ENCODE measurements at places on chromosomes 6 and 20.

- peak; percentile 17 for DNase-seq
These were observed 838 bp downstream of the AHCY start for GRCh38 chr20:34302312-34302722.

- DNase-seq, result no peak
These were observed 100.7 kb downstream of the SGK1 start for GRCh38 chr6:134217105-134217797.

DNA sequence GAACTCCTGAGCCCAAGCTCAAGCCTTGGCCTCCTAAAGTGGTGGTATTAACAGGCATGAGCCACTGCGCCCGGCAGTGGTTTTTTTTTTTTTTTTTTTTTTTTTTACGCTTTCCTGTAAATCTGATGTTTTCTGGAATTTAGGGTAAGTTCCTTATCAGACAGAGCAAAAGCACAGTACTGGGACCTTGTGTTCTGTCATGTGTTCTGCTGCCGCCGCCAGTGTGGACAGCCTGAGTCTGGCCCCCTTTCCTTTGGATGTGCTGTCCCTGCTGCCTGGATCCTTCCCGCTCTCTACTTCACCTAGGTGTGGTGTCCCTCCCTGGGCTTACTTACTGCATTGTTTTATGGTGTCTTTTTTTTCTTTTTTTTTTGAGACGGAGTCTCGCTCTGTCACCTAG, 11.7 kb downstream of the DNMT3B start:
- no peak for DNase-seq

DNA sequence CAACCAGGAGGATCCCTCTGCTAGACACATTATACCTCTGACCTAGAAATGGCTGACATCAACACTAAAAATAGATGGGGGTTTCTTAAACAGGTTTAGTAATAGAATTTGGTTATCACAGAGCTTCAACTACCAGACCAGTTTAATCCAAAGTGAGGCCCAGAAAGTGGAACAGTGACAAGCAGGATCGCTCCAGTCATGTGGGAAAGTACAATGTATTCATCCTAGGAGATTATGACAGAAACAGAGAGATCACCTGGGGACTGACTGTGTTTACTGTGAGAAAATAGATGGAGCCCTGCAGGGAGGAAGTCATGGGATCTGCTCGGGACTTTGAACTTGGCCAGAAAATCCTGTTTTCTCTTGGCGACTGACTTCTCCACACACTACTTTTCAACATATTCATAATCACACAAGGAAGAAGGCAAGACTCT, 238.7 kb upstream of the SOX4 start:
- no peak for DNase-seq

- no peak for DNase-seq
These were observed 34.9 kb upstream of the MTHFD1L start for GRCh38 chr6:150830439-150831165.

DNA sequence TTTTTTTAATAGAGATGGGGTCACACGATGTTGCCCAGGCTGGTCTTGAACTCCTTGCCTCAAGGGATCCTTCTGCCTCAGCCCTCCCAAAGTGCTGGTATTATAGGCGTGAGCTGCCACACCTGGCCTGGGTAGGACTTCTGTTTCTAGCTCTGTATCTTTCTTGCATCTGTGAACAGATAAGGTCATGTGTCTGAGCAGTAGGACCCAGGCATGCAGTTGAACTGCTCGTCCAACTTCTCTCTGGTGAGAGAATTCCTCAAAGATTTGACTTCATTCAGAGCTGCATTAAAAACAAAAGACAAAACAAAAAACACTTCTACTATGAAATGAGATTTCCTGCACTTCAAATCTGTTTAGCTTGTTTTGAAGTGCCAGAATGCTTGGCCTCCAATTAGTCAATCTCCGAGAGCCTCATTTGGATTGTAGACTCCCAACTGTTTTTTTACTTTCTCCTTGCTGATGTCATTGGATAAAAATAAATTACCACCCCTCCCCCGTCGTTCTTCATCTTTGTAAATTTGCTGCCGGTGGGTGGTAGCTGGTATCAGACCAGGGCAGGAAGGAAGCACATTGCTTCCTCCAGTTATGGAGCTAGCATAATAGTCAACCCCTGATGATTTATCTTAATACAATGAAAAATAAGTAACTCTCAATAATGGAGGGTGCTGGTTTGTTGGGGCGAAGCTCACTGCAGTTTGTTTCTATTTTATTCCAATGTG, 17.6 kb downstream of the CD109 start:
- no peak for DNase-seq

- DNase-seq, result peak; percentile 62
These were observed 41.7 kb downstream of the TMEM242 start for GRCh38 chr6:157281570-157281969.

- DNase-seq, result peak; percentile 79
These were observed 69.2 kb downstream of the PLEKHG1 start for GRCh38 chr6:150668900-150669302.

DNA sequence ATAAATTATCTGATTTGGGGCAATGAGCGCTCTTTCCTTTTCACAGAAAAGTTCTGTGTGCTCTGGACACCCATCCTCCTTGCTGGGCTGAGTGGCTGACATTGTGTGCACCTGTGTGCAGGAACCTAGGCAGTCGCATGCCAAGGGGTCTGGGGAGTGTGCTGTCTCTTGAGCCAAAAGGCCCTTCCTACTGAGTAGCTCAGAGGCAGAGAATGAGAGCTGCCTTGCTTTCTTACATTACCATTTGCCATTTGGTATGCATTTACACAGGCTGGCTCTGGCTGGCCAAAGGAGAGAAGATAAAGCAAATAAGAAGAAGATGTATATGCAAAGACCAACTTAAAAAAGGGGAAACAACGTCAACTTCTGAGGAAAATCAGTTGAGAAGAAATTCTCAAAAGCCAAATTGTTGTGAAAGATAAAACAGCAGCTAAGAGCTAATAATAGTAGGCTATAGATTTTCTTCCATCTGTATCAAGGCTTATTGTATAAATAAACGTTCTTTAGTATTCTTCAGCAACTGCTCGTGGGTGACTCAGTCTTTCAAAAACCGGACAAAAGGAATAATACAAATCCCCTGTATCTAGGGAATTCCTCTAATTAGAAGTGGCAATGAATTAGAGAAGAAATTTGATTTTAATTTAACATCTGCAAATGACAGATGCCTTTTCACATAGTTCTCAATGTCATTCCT, 121.9 kb downstream of the INSM1 start:
- peak; percentile 44 for DNase-seq

- DNase-seq, result peak; percentile 17
These were observed 10.5 kb downstream of the NPEPL1 start for GRCh38 chr20:58702859-58703648.

- DNase-seq, result no peak
These were observed 34.4 kb downstream of the EDN3 start for GRCh38 chr20:59334651-59335300.

DNA sequence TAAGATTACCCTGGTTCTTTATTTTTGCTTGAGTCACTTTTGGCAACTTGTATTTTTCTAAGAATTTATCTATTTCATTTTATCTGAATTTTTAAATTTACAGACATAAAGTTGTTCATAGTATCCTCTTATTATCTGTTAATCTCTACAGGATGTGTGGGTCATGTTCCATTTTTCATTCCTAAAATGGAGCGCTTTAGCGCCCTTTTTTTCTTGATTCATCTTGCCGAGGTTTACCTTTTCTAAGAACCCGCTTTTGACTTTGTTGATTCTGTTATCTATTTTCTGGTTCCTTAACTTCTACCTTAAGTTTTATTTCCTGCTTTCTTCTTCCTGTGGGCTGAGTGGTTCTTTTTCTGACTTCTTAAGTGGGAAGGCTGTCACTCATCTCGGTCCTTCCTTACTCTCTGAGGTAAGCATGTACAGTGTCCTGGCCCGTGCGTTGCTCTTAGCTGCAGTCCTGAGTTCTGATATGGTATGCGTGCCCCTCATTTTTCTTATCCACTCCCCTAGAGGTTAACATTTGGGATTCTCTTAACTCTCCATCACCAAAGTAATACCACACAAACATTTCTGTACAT, 399.8 kb downstream of the CDC5L start:
- no peak for DNase-seq

DNA sequence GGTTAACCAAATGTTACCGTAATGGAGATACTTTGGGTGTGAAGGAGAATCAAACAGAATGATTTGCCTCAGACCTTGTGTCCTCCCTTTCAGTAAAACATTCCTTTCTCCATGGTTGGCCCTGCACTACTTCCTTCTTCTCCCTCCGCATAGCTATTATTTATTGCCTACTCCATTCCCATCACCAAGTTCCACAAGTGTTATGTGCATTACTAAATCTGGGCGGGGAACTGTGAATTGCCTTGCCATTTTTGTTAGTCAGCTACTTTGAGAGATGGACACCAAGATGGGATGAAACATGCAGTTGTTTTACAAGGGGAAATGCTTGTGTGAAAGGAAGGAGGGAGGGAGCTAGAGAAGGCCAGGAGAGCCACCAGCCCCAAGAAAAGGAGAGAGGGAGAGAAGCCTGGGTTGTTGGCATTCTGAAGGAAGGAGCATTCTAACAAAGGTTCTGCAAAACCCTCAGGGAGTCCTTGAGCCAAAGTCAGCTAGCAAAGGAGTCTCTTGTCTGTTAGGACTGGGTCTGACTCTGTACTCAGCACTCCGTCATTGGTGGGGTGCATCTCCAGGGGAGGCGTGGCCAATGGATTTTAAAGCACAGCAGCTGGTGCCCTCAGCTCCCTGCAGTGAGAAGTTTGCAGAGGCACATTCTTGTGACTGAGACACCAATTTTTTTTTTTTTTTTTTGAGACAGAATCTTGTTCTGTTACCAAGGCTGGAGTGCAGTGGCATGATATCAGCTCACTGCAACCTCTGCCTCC, 83.6 kb upstream of the CHD6 start:
- DNase-seq, result no peak

DNA sequence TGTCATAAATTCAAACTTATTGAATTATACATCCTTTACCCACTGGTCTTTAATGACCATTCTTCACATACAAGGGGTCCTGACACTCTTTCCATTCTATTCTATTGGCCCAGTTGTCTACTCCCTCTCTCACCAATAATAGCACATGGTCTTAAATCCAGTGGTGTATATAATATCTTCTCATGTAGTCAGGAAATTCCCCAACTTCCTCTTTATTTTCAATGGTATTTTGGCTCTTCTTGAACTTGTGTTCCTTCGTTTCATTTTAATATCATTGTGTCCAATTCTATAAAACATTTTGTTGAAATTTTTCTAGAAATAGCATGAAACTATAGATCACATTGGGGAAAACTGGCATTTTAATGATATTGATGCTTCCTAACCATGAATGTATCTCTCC, 36.8 kb downstream of the PSMB9 start:
- no peak for DNase-seq

DNA sequence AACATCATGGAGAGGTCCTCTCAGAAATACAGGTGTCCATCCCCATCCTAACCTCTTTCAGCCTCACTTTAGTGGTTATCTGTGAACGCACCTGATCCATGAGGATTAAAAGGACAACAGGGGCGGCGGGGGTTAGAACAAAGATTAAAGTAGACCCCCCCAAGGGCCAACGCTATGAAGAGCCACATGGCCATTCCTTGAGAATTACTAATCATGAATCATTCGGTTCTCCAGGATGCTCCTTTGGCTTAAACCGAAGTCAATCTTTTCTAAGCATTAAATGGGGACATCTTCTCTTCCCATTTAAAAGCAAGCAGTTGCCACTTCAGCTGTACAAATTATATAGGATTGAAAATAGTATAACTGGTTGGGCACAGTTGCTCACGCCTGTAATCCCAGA, 212.4 kb downstream of the GMPR start:
- no peak for DNase-seq

- DNase-seq, result peak; percentile 71
These were observed 96.7 kb downstream of the MAP3K7 start for GRCh38 chr6:90490030-90490716.

DNA sequence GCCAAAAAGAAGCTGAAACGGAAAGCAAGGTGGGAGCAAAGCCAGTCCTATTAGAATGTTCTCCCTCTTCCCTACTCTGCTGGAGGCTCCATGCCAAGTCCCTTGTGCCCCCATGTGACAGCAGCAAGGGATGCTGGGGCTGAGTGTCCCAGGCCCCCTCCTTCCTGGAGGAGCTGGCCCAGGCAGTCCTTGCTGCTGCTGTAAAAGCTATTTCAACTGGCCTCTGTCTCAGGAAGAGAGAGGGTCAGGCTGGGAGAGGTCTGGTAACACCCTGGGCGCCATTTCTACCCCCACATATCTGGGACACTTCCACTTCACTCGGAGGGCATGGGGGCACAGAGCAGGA, 25.0 kb downstream of the TTBK1 start:
- DNase-seq, result no peak

- peak; percentile 3 for DNase-seq
These were observed 34.2 kb downstream of the FOXF2 start for GRCh38 chr6:1423578-1423977.

DNA sequence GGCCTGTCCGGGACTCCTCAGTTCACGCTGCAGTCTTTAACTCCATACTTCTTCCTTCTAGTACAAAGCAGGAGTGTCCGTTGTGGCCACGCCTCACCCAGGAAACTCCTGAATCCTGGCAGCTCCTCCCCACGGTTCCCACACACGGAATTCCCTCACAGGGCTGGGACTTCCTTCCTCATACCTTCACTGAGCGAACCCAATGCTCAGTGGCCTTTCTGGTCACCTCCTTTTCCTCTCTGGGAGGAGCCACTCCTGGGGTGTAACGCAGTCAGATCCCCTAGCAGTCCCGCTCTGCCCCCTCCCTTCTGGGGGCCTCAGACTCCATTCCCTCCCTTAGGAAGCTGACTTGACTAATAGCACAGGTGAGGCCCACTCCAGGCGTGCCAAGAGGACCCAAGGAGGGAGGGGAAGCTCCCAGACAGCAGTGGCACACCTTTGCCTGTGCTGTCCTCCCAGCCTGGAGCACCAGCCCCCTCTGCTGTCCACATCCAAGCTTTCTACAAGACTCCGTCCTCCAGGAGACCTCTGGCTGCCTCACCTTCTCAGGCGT, at the start of gene SLC52A3:
TSS of gene SLC52A3 (minus strand) at position 75 of the 553 bp plus-strand sequence. CDS start 2,726 bp downstream, outside the sequence.
- DNase-seq, result peak; percentile 28

- no peak for DNase-seq
These were observed 2.8 kb downstream of the COL9A3 start for GRCh38 chr20:62819494-62820174.

GRCh38 chr6:36114798-36115408, 15.4 kb upstream of the MAPK13 start:
- no peak for DNase-seq

GRCh38 chr6:166512567-166512966, 73.9 kb downstream of the RAMACL start:
- no peak for DNase-seq

DNA sequence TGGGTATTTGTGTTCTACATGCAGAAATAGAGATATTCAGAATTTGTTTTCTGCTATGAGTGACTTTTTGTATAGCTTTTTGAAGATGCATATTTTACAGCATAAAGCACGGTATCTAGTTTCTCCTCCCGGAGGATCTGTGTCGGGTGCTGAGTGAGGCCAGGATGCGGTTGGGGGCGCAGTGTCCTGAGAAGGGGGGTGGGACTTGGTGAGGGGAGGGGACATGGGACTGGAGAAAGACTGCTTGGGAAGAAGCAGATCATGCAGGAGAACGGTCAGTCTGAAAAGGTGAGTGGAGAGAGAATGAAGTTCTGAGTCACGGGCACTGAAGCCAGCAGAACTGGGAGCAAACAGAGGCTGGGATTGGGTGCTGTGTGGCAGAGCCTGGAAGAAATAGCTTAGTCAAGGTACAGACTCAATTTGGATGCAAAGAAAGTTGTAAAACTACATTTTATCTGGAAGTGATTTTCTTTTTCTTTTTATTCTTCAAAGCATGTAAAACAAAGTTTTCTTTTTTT, 44.0 kb downstream of the STX11 start:
- DNase-seq, result no peak

GRCh38 chr6:127366282-127367022, 23.0 kb upstream of the ECHDC1 start:
- DNase-seq, result no peak

GRCh38 chr20:44494266-44494665, 18.6 kb downstream of the TTPAL start:
- no peak for DNase-seq
